ENCODE measurements at places on chromosomes 2 and 18.

DNA sequence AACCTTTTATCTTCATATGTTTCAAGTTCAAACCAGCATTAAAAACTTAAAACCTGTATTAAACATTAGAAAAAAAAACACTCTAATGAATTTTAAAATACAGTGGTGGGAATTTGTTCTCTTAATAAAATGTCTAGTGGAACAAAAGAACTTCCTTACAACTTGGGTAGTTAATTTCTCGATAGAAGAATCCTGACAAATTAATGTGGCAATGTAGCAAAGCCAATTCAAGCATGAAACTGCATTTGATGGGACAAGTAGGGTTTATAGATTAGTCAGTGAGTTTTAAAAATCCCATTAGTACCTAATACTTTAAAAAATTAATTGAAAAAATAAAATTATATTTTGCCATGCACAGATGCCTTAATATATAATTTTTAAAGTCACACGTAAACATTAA lies 59.4 kb downstream of the PDE1A start:
- ATAC-seq = no peak

- ATAC-seq = no peak
These were observed 67.2 kb downstream of the REV1 start for GRCh38 chr2:99422599-99422998.

DNA sequence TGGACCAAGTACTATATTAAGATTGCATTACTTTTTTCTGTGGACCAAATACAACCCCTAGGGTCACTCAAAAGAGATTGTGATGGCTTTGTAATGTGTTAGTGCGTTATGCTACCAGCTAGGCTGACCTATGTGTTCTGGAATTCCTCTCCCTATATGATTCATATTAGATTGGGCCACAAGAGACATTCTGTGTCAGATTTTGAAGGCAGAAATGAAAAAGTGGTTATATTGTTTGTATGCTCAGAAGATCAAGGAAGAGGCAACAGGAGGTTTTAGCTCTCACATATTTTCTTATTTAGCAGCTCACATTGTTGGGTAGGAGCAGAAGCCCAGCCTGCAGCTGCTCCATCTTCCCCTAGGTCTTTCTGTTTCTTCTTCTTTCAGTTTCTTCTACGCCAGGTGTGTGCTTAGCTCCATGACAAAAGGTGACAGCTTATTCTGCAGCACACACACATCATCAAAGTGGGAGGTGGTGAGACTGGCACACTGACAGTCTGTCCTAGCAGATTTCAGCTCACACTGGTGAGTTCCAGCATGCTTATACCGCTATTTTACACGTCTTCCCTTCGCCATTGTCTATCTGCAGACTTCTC lies 156.8 kb upstream of the UBE2E3 start:
- no peak for ATAC-seq

GRCh38 chr2:10497797-10498251 lies 49.7 kb upstream of the ODC1 start:
- peak; percentile 46 for ATAC-seq

GRCh38 chr2:3354986-3355385 lies 22.6 kb downstream of the EIPR1 start:
- ATAC-seq = no peak

DNA sequence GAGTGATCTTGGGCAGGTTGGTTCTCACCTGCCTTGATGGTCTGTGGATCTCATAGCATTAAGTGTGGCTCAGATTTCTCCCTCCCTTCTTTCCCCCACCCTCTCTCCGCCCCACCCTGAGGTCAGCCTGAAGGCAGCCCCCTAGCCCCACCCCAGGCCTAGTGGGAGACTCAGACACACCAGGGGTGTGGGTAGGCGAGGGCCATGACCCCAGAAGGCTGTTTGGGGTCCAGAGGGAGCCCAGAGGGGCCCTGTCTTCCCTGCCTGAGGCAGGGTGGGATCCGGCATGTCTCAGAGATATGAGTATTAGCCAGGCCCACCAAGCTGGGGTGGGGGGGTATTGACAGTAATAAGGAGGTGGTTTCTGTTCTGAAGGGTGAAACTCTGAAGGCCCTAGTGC lies 160.5 kb downstream of the GLI2 start:
- no peak for ATAC-seq

GRCh38 chr2:80519699-80520291 lies 215.2 kb upstream of the LRRTM1 start:
- no peak for ATAC-seq

- ATAC-seq = no peak
These were observed 678.4 kb downstream of the ERBB4 start for GRCh38 chr2:211860224-211860623.

DNA sequence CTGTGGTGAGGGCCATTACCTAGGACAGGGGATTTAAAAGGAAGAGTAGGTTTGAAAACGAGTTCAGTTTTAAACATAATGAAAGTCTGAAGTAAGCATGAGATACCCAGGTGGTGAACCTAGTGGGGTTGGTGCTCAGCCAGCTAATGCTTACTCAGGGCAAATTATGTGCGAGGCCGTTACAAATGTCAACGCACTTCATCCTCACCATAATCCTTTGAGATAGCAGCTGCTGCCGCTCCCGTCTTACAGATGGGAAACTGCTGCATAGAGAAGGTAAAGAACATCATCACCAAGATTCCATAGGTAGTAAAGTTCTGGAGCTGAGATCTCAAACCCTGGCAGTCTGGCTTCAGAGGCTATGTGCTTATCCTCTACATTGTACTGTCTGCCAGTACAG lies 209.0 kb downstream of the DYM start:
- no peak for ATAC-seq
